Stimulated activated CD8-positive, alpha-beta memory T cell treated with anti-CD3 and anti-CD28 coated beads, Interleukin-12 subunit alpha, Interleukin-12 subunit beta, amount 100 ng/mL, for 1 hour (primary cell): ENCODE measurements at places on chromosomes 1 and 21.

- DNase-seq = no peak
Measured at GRCh38 chr1:110076789-110077500, 6.5 kb upstream of the ALX3 start.

DNA sequence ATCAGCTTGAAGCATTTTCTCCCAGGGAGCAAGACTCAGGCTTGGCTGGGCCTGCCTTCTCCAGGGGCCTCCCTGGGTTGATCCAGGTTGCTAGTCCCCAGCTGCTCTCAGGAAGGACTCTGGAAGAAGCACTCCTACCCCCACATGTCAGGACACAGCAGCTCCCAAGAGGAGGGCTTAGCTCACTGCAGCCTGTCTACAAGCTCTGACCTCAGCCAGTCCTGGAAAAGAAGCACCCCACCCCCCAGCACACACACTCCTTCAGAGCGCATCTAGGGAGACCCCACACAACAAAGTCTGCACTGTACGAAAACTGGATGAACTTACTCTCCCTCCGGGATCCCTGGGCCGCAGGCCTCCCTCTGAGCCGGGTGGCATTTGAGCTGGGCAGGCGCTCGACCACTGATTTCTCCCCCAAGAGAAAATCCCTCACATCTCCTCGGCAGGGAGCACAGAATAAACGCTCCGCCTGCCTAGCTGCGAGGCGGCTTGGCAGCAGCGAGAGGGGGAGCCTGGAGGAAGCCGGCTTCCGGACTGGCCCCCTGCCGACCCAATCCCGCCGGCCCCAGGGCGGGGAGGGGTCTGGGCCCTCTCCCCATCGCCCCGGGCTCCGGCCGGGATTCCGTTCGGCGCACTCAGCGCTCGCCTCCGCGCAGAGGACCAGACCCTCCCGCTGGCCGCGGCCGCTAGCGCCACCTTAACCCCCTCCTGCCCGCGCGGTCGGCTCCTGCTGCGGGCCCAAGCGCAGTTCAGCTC lies at the start of gene KCNA2:
TSS of gene KCNA2 (minus strand) at position 458 of the 756 bp plus-strand sequence. CDS start 1,576 bp downstream, outside the sequence.
- no peak for DNase-seq

GRCh38 chr1:27392778-27393635 lies 585 bp downstream of the GPR3 start:
- DNase-seq = no peak

- no peak for DNase-seq
Measured at GRCh38 chr1:244010191-244010590, 40.9 kb upstream of the ZBTB18 start.

DNA sequence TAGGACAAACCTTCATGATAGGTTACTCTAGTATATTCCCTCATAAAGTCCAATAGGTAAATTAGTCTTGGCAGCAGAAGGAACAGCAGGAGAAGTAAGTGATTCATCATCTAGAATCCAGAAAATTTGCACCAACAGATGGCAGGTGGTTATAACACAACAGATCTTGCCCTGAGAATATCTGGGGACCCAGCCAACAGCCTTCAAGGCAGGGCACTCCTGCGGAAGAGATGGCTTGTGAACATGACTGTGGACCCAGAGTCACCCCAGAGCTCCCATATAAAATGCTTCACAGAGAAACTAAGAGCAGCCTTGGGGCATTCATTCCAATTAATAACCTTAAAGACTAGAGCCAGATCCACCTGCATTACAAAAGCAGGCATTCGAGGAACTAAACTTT lies 7.9 kb upstream of the PLA2G2C start:
- no peak for DNase-seq

DNA sequence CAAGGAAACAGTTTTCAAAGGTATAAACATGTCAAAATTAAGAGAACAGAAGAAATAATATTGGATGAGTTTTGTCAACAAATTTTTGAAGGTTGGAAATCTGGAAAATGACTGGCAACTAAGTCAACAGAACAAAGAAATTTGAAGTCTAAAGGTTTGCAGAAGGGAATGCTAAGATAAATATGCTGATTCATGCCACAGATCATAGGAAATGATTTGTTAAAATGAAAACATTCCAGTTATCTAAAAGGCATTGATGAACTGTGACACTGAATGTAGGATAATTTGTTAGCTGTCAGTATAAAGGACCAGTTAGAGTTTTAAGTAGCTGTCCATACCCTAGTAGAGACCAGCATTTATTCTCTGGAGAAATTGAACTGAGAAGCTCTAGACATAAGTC lies 157.9 kb upstream of the CHRM3 start:
- DNase-seq = no peak

GRCh38 chr1:114037631-114037890 lies 58.3 kb downstream of the OLFML3 start:
- no peak for DNase-seq

DNA sequence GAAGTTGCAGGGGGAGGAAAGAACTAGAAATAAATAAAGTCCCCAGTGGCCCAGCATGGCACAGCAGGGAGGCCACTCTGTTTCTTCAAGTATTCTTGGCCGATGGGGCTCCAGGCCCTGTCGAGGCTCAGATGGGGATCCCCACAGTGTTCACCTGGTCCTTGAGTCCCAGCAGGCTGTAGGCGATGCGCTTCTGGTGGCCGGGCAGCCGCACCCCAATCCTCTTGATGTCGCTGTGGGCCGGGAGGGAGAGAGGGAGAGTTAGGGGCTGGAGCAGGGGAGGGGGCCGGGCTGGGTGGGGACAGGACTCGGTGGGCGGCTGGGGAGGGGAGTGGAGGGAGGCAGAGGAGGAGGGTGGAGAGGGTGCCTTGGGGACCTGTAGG lies 30.8 kb downstream of the EPHA2 start:
- no peak for DNase-seq

DNA sequence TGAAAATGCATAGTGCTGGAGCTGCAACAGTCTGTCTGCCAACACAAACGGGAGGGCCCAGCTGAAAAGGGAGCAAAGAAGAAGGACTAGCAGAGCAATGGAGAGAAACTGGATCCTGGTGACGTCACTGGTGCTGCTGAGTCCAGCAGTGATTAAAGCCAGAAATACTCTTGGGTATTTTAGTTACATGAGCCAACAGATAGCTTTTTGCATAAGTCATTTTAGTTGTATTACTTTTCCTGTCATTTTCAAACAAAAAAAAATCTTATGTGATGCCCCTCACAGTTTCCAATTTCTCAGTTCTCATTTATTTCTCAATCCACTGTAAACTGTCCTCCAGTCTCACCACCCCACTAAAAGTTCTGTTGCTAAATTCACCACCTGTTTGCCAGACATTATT lies 38.7 kb upstream of the NEK7 start:
- DNase-seq = no peak
